Fibroblast of skin of right biceps (primary cell): ENCODE measurements at places on chromosomes 6 and 20.

DNA sequence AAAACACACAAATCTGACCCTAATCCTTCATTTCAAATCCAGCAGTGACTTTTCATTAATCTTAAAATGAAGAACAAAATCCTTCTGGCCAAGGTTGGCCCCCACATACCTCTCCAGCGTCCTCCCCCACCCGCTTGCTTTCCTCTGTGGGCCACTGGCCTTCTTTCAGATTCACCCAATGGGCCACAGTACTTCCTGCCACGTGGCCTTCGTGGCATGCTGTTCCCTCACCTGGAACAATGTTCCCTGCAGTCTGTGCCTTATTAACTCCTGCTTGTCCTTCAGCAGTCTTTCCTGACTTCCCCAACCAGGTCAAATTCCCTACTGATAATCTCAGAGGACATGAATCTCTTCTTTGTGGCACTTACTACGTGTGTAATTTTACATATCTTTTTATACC lies 5.3 kb upstream of the GTF2H4 start:
- no peak for DNase-seq

- no peak for DNase-seq
Observed at GRCh38 chr6:25794784-25795183, 37.1 kb downstream of the SLC17A1 start.

- no peak for DNase-seq
Observed at GRCh38 chr20:53148771-53149147, 176.6 kb downstream of the TSHZ2 start.

DNA sequence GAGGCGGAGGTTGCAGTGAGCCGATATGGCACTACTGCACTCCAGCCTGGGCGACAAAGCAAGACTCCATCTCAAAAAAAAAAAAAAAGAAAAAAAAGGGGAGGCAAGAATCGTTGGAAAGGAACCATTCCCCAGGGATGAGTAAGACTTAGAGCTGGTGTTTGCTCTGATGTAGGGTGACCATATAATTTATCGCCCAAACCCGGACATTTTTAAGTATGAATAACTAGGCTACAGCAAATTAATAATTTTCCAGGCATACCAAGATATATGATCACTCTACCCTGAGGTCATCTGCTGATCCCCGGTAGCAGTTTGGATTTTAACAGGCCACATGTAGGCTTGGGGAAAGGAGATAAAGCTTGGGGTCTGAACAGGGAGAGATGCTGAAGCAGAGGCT lies 260.9 kb downstream of the BTBD9 start:
- peak; percentile 66 for DNase-seq

GRCh38 chr6:37566111-37566949 lies 66.6 kb upstream of the CCDC167 start:
- peak; percentile 32 for DNase-seq

- DNase-seq, result no peak
Observed at GRCh38 chr20:19408971-19409370, 196.5 kb downstream of the SLC24A3 start.

GRCh38 chr6:13285705-13286104 lies 42.6 kb downstream of the TBC1D7 start:
- DNase-seq, result no peak

DNA sequence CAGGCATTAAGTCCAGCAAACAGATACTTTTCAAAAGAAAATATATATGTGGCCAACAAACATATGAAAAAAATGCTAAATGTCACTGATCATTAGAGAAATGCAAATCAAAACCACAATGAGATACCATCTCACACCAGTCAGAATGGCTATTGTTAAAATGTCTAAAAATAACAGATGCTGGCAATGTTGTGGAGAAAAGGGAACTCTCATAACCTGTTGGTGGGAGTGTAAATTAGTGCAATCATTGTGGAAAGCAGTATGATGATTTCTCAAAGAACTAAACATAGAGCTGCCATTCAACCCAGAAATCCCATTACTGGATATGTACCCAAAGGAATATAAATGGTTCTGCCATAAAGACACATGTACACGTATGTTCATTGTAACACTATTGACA lies 20.6 kb downstream of the KCNQ5 start:
- no peak for DNase-seq

- DNase-seq, result no peak
Observed at GRCh38 chr20:31573555-31574321, 31.4 kb upstream of the ID1 start.

GRCh38 chr6:57085471-57085870 lies 4.5 kb upstream of the ZNF451 start:
- no peak for DNase-seq

GRCh38 chr6:38714239-38715015 lies 684 bp upstream of the DNAH8 start:
- DNase-seq, result peak; percentile 13

- DNase-seq, result peak; percentile 57
Observed at GRCh38 chr6:113143206-113143605, 713.9 kb upstream of the MARCKS start.

GRCh38 chr20:33298391-33298790 lies 15.4 kb downstream of the BPIFB1 start:
- no peak for DNase-seq

GRCh38 chr6:42781546-42781795 lies 381 bp upstream of the BICRAL start:
- peak; percentile 26 for DNase-seq

- DNase-seq, result peak; percentile 62
Observed at GRCh38 chr6:105484238-105485161, 81.6 kb upstream of the PREP start.

DNA sequence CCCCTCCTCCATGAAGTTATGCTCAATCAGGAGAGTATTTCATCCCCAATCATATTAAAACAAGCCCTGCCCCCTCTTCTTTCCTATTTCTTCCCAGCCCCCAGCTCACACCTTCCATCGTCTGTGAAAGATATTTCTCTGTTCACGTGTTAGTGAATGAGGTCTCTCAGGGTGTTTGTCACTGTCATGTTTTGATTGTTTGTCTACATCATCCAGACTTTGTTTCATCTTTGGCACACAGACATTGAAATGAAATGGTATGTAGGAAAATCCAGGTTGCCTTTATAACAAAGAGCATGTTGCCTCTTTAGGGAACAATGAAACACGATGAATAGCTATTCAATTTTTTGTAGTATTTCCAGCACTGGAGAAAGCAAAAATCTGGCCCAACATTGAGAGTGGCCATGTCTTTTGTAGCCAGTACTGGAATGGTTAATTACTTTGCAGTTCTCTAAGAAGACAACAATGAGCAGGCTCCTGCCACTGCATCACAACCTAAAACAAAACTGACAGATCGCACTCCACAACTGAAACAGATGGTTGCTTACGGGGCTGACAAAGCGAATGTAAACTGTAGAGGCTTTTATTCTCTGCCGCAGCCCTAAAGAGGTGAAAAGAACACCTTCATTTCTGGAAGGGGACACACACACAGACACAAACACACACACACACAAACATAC lies 543.6 kb upstream of the CITED2 start:
- DNase-seq, result no peak

- no peak for DNase-seq
Observed at GRCh38 chr6:38495518-38495917, 144.2 kb downstream of the BTBD9 start.

- no peak for DNase-seq
Observed at GRCh38 chr20:25345721-25346120, 44.9 kb downstream of the ABHD12 start.

GRCh38 chr6:42022755-42023384 lies 27.5 kb upstream of the TAF8 start:
- no peak for DNase-seq

DNA sequence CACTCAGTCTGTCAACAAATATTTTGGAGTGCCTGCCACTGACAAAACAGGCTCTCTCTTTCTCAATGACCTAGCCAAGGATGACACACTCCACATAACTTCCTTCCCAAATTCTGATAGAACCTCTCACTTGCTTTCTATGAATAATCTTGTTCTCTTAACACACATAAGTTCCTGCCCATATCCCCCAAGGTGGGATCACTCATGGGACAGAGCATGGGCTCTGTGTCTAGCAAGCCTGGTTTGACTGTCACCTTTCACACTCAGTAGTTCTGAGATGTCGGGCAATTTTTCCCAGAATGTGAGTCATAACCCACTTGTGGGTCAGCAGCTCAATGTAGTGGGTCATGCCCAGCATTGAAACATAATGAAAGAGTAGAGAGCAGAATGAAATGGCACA lies 78.1 kb downstream of the LRFN2 start:
- DNase-seq, result no peak

- peak; percentile 49 for DNase-seq
Observed at GRCh38 chr6:89348372-89348771, 4.2 kb downstream of the UBE2J1 start.
